Vagina (tissue), 2 donors: ENCODE measurements at places on chromosomes 6 and 20. TPM values are rescaled to one million over a fixed set of nuclear protein-coding genes. Genes with fewer than 3 reads are reported as not detected.

DNA sequence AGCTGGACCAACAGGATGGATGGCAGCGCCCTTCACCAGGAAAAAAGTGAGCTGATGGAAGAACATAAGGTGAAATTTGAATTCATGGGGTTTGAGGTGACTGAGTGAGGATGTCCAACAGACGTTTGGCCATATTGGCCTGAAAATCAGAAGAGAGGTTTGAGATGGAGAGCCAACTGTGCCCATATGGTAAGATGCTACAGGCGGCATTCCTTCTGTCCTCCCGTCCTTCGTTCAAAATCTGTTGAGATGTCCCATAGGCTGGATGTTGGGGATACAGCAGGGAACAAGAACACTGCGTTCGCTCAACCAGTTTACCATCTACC, 468 bp upstream of the CMTR1 start:
- peaks cover 19% of the 10 kb centered on the region for H3K36me3 ChIP-seq
- no peak for DNase-seq
- H3K27me3 ChIP-seq, result no peaks in the 10 kb centered on the region
- peak overlapping the region; percentile 90 for H3K27ac ChIP-seq

- no peaks in the 10 kb centered on the region for H3K36me3 ChIP-seq
- H3K27me3 ChIP-seq, result no peaks in the 10 kb centered on the region
- H3K27ac ChIP-seq, result no peak overlapping the region
- no peak for DNase-seq
- no peaks in the 10 kb centered on the region for H3K4me1 ChIP-seq
- H3K4me3 ChIP-seq, result no peak overlapping the region
These were observed 5.6 kb upstream of the C6orf132 start for GRCh38 chr6:42148058-42148457.

GRCh38 chr6:70547313-70547712, 19.4 kb upstream of the SDHAF4 start:
- peaks cover 4% of the 10 kb centered on the region for H3K36me3 ChIP-seq
- no peak overlapping the region for H3K27ac ChIP-seq
- no peaks in the 10 kb centered on the region for H3K4me1 ChIP-seq
- H3K4me3 ChIP-seq, result no peak overlapping the region

- peaks cover 19% of the 10 kb centered on the region for H3K4me1 ChIP-seq
- H3K36me3 ChIP-seq, result no peaks in the 10 kb centered on the region
- no peak overlapping the region for H3K27ac ChIP-seq
- DNase-seq, result no peak
These were observed 20.7 kb upstream of the SULF2 start for GRCh38 chr20:47805951-47806350.

GRCh38 chr6:15299430-15300131, 53.7 kb downstream of the JARID2 start:
- no peaks in the 10 kb centered on the region for H3K27me3 ChIP-seq
- no peak overlapping the region for H3K4me3 ChIP-seq
- peaks cover 38% of the 10 kb centered on the region for H3K4me1 ChIP-seq
- H3K27ac ChIP-seq, result no peak overlapping the region
- no peak for DNase-seq
- H3K36me3 ChIP-seq, result no peaks in the 10 kb centered on the region

- no peaks in the 10 kb centered on the region for H3K36me3 ChIP-seq
- no peak for DNase-seq
- H3K4me1 ChIP-seq, result peaks cover 19% of the 10 kb centered on the region
- no peak overlapping the region for H3K27ac ChIP-seq
- no peak overlapping the region for H3K4me3 ChIP-seq
These were observed 41.7 kb downstream of the SLC23A2 start for GRCh38 chr20:4959592-4959991.

DNA sequence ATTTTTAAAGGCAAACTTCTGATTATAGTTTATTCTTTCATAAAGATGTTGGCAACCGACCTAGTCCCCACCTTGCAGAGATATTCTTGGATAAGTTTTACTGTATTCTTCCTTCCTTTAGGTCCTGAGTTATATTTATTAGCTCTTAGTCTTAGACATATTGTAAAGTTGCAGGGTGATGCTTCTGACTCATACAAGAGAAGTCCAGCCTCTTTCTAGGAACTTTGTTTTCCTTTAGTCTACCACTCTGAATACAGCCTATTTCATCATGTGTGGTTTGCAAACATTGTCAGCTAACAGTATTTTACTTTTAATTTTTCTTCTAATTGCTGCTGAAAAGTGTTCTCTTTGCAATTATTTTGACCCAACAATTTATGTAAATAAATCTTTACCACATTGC, 686.7 kb downstream of the COL12A1 start:
- H3K4me1 ChIP-seq, result no peaks in the 10 kb centered on the region
- H3K27me3 ChIP-seq, result no peaks in the 10 kb centered on the region
- H3K36me3 ChIP-seq, result no peaks in the 10 kb centered on the region
- no peak overlapping the region for H3K27ac ChIP-seq
- DNase-seq, result no peak

The SCUBE3 gene
- 0.49 TPM for total RNA-seq
